ENCODE measurements at places on chromosomes 3 and 15.

- DNase-seq, result no peak
These were observed 21.3 kb downstream of the RGMA start for GRCh38 chr15:93067649-93068085.

DNA sequence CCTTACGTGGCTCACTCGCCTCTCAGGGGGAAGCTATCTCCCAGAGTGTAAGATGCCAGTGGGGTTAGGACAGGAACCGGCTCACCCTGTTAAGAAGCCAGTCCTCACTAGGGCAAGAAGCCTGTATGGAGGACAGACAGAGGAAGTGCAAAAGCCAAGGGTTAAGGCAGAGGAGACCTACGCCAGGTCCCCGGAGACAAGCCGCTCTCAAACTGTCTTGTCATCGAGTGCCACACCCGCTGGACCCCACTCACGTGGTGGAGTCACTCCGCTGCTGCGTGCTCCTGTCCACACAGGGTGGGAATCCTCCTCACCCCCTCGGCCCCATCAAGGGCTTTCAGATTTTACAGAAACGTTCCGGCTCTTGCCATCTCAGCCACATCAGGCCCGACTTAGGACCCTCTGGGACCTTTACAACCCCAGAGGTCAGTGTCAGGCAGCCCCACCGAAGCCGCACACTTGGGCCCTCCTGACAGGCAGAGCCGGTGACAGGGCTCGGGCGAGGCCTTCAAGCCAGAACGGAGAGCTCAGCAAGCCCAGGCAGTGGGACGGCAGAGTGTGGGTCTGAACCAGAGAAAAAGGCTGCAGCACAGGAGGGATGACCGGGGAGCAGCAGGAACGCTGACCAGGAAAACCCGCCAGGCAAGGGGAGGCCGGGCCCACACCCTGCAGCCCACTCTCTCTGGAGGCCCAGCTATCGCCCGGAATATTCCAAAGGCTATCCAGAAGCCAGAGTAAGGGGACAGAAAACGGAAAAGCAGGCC, 61.7 kb downstream of the XXYLT1 start:
- no peak for DNase-seq

DNA sequence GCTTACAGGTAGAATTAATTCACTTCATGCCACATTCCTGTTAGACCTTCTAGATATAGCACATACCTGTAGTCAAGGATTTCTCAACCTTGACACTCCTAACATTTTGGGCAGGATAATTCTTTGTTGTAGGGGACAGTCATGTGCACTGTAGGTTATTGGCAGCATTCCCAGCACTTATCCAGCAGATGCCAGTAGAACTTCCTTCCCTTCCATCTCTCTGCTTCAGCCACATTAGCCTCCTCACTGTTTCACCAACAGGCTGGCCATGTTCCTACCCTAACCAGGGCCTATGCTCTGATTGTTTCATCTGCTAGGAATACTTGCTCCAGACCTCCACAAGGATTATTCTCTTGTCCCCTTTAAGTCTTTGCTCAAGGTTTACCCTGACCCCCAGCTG, 68.0 kb upstream of the STAC start:
- DNase-seq, result no peak

- no peak for DNase-seq
These were observed 25.7 kb upstream of the MB21D2 start for GRCh38 chr3:192943393-192943792.

- DNase-seq, result no peak
These were observed 10.9 kb upstream of the SETMAR start for GRCh38 chr3:4292301-4292700.

GRCh38 chr3:194869482-194870169, 183.9 kb downstream of the FAM43A start:
- no peak for DNase-seq

GRCh38 chr3:34947834-34948233, 691.5 kb upstream of the ARPP21 start:
- DNase-seq, result peak; percentile 21

DNA sequence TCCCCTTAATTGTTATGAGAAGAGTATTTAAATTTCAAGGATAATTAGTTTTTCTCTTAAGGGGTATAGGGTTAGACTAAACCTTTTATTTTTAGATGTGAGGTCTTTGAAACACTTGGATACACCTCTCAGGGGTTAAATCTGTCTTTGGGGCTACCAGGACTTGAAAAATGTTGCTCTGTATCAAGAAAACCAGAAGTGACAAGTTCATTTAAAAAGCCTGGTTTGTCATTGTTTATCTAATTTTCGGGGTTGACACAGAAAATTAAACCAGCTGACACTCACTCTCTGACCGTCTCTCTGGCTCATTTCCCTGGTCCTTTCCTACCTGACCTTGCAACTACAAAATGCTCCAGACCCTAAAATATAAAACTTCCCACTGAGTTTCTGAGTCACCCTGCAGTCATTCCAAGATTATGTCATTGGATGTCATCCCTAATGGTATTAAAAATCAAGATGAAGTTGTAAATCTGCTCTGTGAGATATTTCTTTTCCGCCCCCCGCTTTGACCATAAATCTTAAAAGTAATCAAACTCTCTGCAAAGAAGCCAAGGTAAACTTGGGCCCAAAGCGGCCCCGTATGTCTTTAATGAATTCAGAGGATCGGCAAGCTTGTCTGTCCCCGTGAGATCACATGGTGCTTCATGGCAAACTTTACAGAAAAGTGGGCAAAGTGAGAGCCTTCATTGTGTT, 32.9 kb upstream of the SKOR1 start:
- no peak for DNase-seq

DNA sequence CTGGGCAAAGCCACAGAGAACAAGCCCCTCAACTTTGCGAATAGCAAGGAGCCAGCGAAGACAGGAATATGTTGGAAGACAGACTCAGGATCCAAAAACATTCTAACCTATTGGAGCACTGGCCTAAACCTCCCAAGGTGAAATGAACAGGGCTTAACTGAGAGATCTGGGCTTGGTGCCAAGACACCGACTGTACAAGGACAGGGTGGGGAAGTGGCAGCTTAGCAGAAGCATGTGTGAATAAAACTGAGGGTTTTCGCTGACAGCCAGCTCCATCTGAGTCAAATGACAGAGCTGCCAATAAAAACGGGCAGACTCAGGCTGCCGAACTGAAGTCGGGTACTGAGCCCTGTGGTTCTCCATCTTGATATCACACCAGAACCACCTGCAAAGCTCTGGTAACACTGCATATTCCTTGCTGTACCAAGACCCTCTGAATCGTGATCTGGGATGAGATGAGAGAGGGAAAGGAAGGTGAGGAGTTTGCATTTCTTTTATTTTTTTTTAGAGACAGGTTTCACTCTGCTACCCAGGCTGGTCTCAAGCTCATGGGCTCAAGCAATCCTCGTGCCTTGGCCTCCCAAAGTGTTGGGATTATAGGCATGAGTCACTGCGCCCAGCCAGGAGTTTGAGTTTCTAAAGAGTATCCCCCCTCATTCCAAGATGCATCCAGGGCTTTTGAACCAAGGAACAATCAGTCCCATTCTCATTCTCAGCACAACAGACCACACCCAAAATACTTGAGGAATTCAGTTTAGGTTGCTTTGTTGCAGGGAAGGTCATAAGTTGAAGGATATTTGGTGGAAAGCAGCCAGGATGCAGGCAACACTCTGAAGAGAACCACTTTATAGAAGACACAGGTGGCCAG, 6.0 kb upstream of the PLCB2 start:
- DNase-seq, result no peak

GRCh38 chr15:48939648-48940047, 24.1 kb downstream of the SHC4 start:
- DNase-seq, result no peak

GRCh38 chr3:41575724-41576123, 376.4 kb downstream of the CTNNB1 start:
- DNase-seq, result no peak

- no peak for DNase-seq
These were observed 227.6 kb downstream of the ADAMTS9 start for GRCh38 chr3:64460141-64460730.

GRCh38 chr3:156606729-156607128, 51.8 kb upstream of the SSR3 start:
- no peak for DNase-seq

DNA sequence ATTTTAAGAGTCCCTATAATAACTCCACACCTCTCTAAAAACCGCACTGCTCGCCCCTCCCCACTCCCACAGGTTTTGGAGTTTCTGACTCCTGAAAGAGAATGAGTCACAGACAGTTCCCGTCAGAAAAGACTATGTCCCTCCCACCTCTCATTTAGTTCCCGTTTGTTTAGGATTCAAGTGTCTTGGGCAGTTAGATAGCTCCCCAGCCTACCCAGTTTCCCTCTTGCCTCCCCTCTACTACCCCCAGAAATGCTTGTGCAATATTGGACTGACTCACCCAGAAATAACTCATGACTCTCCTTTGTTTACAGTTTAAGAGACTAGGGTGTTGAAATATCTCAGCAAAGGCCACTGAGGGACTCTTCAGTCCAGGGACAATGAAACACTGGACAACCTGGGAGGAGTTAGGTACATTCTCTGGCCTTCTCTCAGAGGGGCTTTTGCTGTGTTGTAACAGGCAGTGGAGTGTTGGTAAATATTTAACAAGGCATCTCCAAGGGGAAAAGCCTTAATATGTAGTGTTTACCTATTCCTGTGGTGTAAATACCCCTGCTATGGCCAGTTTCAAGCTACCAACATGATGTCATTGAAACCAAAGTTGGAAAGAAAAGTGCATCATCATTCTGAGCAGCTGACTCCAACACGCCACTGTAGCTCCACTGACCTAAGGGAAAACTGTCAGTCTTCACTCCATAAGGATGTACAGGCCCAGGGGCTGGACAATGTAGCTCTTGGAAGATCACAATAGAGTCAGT, 96.1 kb upstream of the CHD2 start:
- no peak for DNase-seq

GRCh38 chr15:92847841-92848240, 52.3 kb upstream of the CHD2 start:
- DNase-seq, result no peak

GRCh38 chr15:101176625-101177024, 75.2 kb downstream of the CHSY1 start:
- DNase-seq, result no peak

GRCh38 chr15:88604381-88605188, 16.6 kb upstream of the AEN start:
- peak; percentile 84 for DNase-seq

GRCh38 chr15:101179341-101180153, 72.3 kb downstream of the CHSY1 start:
- no peak for DNase-seq

- no peak for DNase-seq
These were observed 186.5 kb downstream of the FOXP1 start for GRCh38 chr3:71397046-71397445.

GRCh38 chr15:81789403-81789802, 256.4 kb downstream of the MEX3B start:
- DNase-seq, result no peak

- DNase-seq, result no peak
These were observed 452.8 kb downstream of the FOXP1 start for GRCh38 chr3:71130471-71131374.

DNA sequence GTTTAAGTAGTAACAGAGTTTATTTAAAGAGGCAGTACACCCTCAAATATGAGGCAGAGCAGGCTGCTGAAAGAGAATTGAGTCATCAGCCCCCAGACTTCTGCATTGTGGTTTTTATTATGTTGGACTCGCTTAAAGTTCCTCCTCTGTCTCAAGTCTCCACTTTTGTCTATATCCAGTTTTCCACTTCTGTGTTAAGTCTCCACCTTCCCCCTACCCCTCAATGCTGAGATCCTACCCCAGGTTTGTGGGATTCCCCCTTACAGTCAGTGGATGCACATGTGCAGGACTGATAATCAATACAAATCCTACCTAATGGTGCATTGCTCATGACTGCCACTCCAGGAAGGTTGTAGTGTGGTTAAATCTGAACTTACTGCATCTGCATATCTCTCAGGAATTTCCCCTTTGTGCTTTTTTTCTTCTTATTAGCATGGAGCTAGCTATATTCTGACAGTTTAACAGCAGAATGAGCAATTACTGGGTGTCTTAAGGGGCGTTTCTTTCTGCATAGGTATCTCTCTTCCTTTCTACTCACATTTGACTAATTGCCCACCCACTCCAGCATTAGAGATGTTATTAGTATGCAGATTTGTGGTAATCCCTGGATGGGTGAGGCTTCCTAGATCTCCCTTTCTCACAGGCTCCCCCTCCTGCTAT, 11.9 kb upstream of the CD200R1L start:
- no peak for DNase-seq

- DNase-seq, result no peak
These were observed 80.9 kb downstream of the NECTIN3 start for GRCh38 chr3:111152496-111152895.

DNA sequence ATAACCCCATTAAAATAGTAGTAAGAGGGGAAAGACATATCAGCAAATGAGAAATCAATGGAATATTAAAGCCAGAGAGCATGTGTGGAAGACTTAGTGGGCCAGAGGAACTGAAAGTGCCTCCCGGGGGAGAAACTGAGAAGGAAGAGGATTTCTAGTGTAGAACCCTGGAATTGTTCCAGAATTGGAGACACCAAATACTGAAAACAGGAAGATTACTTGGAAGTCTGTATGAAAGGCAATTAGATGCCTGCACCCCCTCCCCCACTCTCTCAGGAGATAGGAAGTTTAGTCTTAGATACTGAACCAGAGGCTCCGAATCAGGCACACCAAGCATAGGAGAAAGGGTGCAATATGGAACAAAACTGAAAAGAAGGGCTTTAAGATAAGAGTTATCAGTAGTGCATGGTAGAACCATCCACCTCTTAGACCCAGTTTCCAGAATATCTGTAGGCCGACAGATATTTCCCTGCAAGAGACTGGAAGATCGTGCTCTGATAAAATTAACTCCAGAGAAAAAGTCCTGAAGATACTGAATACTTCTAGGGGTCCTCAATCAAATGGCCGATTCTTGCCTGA, 32.4 kb downstream of the KLHL18 start:
- no peak for DNase-seq

DNA sequence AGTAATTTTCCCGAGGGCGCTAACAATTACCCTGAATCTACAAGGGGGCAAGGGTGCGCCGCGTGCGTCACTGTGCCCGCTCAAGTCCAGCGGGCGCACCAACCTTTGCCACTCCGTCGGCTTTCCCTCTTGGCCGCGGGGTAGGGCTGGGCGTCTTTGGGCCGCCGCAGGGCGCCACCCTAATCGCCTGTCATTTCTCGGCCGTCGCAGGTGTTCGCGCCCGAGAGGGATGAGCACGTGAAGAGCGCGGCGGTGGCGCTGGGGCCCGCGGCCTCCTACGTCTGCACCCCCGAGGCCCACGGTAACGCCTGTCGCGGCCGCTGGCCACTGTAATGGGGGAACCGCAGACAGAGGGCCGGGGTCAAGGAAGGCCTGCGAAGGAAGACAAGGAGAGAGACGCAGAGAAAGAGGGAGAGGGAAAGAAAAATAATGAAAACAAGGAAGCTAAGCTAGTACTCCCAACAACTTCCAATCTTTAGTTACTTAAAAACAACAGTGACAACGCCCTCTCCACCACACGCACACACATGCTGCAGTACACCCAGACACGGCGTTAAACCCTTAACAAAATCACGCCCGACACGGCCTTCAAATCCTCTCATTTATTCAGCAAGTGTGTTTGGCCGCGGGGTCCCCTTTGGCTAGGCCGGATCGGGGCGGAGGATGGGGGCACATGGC, 3.8 kb downstream of the SKOR1 start:
- DNase-seq, result peak; percentile 67
